ENCODE measurements at places on chromosomes 16 and 17.
A peak's percentile ranks its signal among the peaks of the same experiment; 100 is the strongest.

GRCh38 chr17:3546997-3547396 is 10.6 kb downstream of the TRPV3 start:
- DNase-seq, result no peak

- DNase-seq, result no peak
These were observed 26.7 kb downstream of the VPS35L start for GRCh38 chr16:19582050-19582831.

GRCh38 chr17:50093807-50094206 is 1.3 kb upstream of the PDK2 start:
- no peak for DNase-seq

DNA sequence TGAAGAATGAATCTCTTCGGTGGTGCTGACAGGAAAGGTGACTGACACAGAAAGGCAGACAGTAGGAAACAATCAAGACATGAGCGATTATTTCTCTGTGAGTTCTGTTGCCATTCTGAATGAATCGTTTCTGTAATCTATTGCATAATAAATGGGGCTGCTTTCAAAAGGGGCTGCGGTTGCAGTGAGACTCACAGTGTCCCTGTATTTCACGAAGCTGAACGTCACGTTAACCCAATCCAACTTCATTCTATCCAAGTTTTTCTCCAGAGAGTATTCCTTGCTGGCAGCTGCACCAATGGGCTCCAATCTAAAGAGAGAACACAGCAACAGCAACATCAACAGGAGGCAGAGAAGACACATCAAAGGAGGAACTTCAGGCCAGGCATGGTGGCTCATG is 75.4 kb downstream of the DNAH3 start:
- no peak for DNase-seq

DNA sequence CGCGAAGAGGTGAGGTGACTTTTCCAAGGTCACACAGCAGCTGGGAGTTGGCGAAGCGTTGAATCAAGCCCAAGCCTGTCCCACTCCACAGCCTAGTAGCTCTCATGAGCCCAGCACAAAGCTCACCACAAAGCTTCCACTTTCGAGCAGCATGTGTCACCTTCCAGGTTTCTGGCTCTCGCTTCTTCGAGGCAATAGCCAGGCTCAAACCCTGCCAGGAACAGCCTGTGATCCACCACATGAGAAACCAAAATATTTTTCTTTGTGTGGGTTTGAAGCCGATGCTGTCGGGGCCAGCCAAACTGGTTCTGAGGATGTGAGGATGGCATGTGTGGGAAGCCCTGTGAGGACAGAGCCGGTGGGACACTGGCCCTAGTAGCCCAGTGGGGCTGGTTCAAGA is 68.1 kb downstream of the COG7 start:
- no peak for DNase-seq

GRCh38 chr17:17752089-17752820 is 71.0 kb downstream of the RAI1 start:
- DNase-seq, result peak; percentile 95

GRCh38 chr16:55539049-55539448 is 27.4 kb upstream of the CAPNS2 start:
- DNase-seq, result no peak

DNA sequence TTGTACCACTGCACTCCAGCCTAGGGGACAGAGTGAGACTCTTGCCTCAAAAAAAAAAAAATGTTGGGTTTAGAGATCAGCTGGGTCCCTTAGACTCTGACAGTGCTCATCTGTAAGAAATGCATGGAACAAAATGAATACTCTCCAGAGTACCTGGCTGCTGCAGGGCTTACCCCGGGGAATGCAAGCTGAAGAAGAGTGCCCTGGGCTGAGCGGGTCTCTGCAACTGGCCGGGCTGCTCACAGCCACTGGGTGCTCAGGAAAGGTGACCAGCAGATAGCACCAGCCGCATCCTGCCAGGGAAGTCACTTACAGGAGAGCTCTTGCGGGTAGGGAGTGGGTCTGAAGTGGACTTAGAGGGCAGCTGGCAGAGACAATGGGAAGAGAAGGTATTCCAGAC is 82.1 kb downstream of the GAS7 start:
- DNase-seq, result no peak

DNA sequence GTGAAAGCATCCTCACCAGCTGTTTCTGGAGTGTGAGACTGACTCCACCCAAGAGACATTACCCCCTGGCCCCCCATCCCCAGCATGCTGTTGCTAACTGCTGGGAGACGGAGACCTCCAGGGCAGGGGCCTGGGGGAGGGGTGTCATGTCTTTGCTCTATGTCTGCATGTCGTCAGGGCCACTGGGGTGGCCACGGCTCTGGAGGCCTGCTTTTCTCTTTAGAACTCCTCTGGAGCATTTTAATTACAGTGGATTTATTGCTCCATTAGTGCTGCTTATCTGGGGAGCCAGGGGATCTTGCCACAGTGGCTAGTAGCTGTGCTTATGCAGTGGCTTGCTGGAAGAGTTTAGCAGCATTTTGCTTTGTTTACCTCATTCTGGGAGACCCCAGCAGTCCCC is 32.3 kb downstream of the CLEC16A start:
- DNase-seq, result no peak

- DNase-seq, result no peak
These were observed 42.5 kb upstream of the ASIC2 start for GRCh38 chr17:33335491-33336173.

DNA sequence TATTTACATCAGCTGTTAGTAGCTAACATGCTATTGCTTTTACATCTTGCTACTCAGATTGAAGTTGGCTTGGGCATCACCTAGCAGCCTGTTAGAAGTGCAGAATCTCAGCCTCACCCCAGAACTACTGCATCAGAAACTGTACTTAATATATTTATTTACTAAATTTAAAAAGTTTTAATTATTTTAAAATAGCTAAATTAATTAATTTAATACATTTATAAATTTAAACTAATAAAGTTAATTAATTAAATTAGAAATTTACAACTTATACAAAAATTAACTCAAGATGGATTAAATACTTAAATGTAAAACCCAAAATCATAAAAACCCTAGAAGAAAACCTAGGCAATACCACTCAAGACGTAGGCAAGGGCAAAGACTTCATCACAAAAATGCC is 38.9 kb upstream of the GNA13 start:
- no peak for DNase-seq

GRCh38 chr16:58831386-58831785 is 97.3 kb upstream of the GOT2 start:
- DNase-seq, result no peak

DNA sequence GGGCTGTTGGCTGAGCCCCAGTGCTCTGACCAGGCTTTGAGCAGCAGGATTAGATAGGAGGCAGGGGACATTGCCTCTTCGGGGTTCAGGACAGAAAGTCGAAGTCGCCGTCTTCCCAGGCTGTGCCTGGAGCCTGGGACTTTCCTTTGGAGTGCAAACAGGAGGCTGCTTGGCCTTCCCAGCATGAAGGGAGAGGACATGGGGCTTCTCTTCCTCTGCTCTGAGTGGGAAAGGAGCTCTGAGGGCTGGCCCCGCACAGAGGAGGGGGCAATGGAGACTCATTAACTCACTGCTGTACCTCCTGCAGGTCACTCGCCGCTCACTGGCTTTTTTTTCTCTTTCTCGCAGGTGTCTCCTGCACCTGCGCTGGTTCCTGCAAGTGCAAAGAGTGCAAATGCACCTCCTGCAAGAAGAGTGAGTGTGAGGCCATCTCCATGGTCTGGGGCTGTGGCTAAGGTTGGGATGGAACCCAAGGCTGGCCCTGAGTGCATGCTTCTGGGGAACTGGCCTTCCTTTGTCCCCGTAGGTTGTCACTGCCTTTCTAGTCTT is 642 bp downstream of the MT1F start:
- DNase-seq, result no peak

DNA sequence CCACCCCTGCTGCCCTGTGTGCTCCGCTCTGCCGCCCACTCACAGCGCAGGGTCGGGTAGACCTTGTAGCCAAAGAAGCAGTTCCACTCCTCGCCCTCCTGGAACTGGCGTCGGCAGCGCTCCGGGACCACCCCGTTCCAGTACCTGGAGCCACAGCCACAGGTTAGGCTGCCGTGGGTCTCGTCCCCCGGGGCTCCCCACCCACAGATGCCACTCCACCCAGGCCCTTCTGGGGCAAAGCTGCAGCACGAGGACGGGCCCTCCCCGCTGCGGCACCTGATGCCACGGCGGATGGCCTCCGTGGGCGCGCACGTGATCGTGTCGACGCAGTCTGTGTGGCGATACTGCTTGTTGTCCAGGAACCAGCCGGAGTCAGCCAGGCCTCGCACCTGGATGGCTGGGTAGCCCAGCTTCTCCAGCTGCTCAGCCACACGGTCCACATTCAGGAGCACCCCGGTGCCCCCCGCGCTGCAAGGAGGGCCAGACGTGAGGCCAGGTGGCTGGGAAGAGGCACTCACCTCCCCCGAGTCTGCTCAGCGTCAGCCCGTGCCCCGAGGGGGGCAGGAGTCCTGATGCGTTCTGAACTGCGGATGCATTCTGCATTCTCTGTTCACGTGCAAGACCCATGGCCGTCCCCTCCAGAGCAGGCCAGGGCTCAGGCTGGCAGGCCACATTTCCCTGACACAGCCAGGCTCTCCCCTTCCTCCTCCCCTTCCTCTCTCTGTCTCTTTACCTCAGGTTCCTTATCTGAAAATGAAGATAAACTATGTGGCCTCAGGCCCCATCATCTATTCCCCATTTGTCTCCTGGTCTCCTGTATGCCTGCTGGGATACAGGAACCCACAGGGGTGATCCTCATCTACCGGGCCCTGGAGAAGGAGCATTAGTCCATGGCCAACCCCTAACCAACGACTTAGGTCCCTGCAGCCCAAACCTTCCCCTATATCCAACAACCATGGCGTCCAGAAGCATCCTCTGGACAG is 4.1 kb downstream of the NOTUM start:
- no peak for DNase-seq

DNA sequence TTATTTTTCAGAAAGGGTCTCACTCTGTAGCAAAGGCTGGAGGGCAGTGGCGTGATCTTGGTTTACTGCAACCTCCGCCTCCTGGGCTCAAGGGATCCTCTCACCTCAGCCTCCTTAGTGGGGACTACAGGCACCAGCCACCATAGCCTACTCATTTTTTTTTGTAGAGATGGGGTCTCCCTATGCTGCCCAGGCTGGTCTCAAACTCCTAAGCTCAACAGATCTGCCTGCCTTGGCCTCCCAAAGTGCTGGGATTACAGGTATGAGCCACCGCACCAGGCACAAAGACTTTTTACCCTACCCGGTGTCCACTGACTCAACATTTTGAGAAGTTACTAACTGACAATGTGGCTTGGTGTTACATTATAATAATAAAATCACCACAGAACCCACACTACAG is 7.2 kb downstream of the GRB2 start:
- no peak for DNase-seq

DNA sequence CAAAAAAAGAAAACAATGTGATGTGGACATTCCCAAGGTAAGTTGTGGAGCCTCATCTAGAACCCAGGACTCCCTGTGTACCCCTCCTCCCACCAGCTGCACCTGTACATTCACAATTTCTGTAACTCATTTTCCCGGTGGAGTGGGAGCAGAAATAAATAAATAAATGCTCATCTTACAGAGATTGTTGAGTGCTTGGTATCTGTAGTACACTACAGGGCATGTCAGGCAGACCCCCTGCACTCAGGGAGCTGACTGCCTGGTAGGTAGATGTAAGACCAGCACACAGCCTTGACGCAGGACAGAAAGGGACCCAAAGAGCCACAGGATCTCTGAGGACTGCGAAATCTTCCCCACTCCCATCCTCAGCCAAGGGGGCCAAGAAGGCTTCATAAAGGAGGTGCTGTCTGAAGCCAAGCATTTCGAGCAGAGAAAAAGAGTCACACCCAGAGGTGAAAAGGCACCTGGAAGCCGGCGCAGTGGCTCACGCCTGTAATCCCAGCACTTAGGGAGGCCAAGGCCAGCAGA is 6.5 kb downstream of the EIF1 start:
- no peak for DNase-seq

- no peak for DNase-seq
These were observed 3.9 kb upstream of the MRPS23 start for GRCh38 chr17:57853695-57854094.

- no peak for DNase-seq
These were observed 23.9 kb downstream of the PHB1 start for GRCh38 chr17:49390548-49391324.

GRCh38 chr17:78805301-78805700 is 23.2 kb upstream of the CYTH1 start:
- no peak for DNase-seq

DNA sequence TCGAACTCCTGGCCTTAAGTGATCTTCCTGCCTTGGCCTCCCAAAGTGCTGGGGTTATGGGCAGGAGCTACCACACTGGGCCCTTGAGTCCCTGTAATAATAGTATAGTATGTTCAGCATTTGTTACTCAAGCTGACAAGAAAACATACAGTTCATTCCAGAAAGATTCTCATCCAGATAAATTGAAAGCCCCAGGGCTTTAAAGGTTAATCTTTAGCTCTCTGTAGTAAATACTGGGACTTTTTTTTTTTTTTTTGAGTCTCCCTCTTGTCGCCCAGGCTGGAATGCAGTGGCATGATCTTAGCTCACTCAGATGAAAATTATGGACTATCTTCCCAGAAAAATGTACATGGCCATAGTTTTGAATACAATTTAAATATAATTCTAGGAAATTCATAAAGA is 11.0 kb downstream of the BRCA1 start:
- DNase-seq, result no peak

- no peak for DNase-seq
These were observed 32.1 kb downstream of the ANKRD40 start for GRCh38 chr17:50675627-50676026.

DNA sequence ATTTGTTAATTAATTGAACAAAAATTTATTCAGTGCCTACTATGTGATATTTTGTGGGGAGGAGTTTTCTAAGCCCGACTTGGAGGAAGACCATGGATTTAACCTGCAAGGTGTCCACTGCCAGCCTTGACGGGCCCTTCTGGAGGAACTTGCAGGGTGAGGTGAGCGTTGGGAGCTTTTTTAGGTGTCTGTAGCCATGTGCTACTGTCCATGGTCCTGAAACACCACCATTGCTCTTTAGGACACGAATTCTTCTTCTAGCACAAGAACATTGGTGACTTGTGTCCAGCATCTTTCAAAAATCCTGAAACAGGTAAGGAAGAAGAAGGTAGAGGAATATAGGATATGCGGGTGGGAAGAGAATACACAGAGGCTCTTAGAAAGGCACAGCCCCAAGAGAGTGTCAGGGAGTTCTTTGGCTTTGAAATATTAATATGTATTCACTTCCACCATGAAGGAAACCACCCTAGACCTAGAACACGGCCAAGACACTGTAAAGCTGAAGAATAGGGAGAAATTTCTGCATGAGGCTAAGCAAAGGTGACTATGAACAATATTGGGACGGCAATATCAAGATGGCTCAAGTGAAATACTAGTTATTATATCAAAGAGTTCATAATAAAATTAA is 27.9 kb upstream of the OR4D1 start:
- peak; percentile 80 for DNase-seq

All from urothelium cell line (cell line).